ENCODE measurements at places on chromosomes 4 and X.
A peak's percentile ranks its signal among the peaks of the same experiment; 100 is the strongest.

DNA sequence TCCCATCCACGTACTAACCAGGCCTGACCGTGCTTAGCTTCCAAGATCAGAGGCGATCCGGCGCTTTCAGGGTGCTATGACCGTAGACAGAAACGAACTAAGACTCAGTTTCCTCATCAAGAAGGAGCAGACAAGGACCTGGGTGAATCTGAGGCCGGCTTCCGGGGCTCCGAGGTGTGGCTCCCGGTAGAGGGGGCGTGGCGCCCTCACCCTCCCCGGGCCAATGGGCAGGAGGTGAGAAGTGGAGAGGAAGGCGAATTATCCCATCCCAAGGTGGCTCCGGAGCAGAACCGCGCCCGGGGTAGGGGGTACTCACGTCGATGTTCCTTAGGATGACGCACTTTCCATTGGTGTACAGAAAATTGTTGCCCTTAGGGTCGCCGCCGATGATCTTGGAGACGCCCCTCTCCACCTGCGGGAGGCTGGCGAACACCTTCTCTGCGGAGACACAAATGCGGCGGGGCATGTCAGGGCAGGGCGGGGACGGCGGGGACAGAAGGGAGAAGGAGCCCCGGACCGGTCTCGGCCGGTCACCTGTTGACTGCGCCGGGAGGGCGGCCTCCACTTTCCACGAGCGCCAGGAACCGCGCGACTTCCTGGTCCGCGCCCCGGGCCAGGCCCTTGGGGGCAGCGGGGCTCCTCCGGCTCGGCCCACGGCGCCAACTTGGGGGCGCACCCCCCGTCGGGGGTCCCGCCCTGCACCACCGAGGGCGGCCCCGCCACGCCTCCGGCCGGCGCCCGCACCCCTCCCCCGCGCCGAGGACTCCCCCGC lies 616 bp downstream of the WDR1 start:
- no peak for DNase-seq

DNA sequence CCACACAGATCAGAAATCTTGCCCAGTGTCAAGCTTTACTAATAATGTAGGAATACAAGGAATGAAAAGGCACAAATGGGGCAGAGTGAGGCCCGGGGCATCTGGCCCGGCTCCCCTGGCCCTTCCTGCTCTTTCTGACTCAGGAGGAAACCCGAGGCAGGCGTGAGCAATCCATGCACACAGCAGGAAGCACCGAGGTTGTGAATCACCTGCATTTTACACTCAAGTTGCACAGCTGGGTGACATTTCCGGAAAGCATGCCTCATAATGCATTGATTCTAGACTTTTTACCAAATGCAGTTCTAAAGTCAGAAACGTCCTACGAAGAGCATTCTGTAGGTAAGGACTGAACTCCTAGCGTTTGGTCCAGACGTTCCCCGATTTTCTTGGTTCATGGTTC lies 38.9 kb downstream of the PRIMPOL start:
- peak; percentile 89 for DNase-seq

DNA sequence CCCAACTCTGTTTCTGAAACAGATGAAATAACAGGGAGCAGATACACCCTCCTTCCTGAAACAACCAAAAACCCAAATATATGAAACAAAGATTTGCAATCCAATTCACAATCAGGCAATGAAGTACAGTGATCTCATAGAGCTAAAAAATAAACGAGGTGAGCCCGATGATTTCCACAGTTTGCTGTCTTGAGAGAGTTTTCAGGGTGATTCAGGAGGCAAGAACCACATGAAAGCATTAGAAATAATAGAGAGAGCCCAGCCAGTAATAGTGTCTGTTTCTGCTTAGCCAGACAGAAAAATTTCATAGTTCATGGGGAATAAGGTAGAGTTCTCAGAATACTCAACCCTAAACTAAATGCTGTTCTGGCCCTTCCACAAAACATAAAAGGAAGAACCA lies 296.2 kb downstream of the PDHA2 start:
- DNase-seq, result no peak

DNA sequence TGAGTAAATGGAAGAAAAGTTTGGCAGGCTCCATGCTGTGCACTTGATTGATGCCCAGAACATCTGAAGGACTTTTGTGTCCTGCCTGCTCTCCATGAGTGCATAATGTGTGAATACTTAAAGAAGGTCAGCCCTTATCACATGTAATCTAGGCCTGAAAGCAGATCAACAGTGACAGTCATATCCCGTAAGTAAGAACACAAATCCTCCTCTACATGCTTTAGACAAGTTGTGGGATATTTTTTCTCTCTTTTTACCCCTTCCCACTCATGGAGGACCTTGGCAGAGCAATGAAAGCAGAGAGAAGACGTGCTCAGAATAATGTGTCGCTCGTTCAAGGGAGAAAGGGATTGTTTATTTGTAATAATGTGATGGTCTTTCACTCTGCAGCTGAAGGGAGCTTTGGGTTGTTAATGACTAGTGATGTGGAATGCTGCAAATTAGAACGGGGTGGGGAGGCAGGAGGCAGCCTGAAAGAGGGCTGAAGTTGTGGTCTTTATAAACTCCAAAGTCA lies 286.6 kb downstream of the BMPR1B start:
- no peak for DNase-seq

DNA sequence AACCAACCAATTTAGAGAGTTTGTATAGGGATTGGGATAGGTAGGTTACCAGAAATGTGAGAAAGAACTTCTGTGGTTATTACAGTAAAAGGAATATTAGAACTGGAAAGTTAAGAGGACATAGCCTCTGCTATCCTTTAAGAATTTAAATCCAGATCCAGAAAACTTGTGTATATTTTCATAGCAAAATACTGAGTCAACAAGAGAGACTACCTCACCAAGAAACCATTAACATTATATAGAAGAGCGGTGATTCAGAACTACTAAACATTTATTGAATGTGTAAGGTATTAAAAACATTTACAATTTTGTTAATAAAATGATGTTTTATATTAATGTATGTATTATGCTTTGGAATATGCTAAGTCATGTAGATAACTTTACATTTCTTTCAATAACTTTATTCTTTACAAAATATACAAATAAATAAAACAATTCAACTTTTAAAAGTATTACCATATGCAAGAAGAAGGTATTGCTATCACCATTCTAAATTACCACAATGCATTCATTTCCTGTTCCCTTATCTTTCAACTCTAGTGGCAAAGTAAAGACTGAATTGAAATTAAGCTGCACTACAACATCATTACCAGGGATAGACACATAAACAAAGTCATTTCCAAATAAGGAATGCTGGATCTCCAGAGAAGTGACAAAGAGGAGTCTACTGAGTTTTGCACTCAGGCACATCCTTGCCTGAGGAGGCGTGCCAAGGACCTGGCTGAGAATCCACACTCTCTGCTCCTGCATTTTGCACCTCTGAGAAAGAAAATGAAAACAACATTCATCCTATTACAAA lies 6.1 kb upstream of the BDH2 start:
- no peak for DNase-seq

DNA sequence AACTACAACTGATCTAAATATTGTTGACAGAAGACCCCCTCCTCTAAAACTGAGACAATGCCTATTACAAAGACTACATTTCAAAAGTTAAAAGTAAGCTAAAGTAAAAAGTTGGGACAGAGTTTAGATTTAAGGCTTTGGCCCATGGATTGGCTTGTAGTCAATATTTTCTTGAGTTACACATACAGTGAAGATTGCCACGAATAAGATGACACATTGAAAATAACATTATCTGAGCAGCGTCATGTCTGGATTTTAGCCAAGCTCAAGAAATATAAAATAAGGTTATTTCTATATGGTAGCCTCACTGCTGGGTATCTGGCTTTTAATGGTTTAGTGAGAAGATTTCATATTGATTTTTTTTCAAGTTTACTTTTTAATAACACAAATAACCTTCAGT lies 266.2 kb upstream of the LDB2 start:
- DNase-seq, result no peak

GRCh38 chr4:4672402-4672801 lies 130.6 kb upstream of the STX18 start:
- DNase-seq, result no peak

GRCh38 chr4:126568652-126569570 lies 1063.8 kb upstream of the INTU start:
- no peak for DNase-seq

- DNase-seq, result peak; percentile 91
Observed at GRCh38 chr4:185219551-185220344, 10.3 kb downstream of the SNX25 start.

GRCh38 chr4:77052352-77052751 lies 23.4 kb downstream of the CCNI start:
- peak; percentile 84 for DNase-seq

GRCh38 chrX:148290041-148290440 lies 210.4 kb upstream of the AFF2 start:
- peak; percentile 0 for DNase-seq

GRCh38 chr4:129095811-129096454 lies at the start of gene C4orf33:
TSS of gene C4orf33 (plus strand) at chr4:129096152. CDS start at chr4:129102611, 6,459 bp downstream.
- peak; percentile 61 for DNase-seq

DNA sequence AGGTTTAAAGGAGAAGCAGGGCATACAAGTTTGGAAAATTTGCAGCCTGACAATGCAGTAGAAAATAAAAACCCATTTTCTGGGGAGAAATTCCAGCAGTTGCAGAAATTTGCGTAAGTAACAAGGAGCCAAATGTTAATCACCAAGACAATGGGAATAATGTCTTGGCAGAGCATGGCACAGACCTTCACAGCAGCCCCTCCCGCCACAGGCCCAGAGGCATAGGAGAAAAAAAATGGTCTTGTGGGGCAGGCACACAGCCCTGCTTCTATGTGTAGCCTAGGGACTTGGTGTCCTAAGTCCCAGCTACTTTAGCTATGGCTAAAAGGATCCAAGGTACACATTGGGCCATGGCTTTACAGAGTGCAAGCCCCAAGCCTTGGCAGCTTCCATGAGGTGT lies 65.7 kb downstream of the SPOCK3 start:
- no peak for DNase-seq

- DNase-seq, result no peak
Observed at GRCh38 chrX:11056322-11057176, 54.6 kb upstream of the HCCS start.

- DNase-seq, result peak; percentile 3
Observed at GRCh38 chrX:150664290-150664689, 28.9 kb upstream of the MTMR1 start.

- peak; percentile 25 for DNase-seq
Observed at GRCh38 chr4:166091912-166092510, 219.0 kb downstream of the TLL1 start.

GRCh38 chr4:139083607-139083955 lies 68.0 kb downstream of the NOCT start:
- DNase-seq, result peak; percentile 65

DNA sequence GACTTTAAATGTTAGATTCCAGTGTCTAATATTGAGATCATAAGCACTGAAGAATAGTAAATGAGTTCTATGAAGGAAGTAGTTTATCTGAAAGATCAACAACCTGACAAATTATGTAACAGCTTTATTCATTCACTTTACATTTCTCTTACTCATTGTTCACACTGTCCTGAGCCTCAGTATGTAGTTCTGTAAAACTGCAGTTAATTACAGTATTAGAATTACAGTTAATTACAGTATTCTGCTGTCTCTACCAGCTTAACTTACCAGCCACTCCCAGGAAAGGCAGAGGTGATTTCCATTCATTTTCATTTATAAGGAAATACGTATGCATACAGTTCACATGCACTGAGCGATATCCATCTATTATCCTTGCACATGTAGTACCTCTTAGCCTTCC lies 32.7 kb downstream of the NFKB1 start:
- DNase-seq, result no peak

DNA sequence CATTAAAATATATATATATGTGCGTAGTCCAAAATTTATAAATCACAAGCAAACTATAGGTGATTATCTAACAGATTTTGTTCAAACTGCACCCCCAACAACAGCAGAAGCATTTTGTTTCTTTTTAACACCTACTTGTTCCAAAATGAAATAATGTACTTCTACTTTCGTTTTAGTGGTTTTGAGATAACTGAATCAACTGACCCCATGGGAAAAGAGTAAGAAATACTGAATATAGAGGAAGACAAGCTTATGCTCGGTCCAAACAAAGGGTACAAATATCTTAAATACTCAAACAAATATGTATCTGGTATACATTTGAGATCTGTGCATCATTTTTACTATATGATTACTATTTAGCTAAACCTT lies 22.4 kb downstream of the MAP7D3 start:
- DNase-seq, result no peak

- no peak for DNase-seq
Observed at GRCh38 chrX:51440365-51440764, 56.0 kb downstream of the NUDT11 start.

GRCh38 chrX:119495734-119496726 lies 27.8 kb downstream of the SLC25A5 start:
- no peak for DNase-seq

GRCh38 chrX:10769195-10769594 lies 148.8 kb upstream of the MID1 start:
- DNase-seq, result peak; percentile 54

- no peak for DNase-seq
Observed at GRCh38 chr4:80585542-80585941, 250.0 kb downstream of the CFAP299 start.

DNA sequence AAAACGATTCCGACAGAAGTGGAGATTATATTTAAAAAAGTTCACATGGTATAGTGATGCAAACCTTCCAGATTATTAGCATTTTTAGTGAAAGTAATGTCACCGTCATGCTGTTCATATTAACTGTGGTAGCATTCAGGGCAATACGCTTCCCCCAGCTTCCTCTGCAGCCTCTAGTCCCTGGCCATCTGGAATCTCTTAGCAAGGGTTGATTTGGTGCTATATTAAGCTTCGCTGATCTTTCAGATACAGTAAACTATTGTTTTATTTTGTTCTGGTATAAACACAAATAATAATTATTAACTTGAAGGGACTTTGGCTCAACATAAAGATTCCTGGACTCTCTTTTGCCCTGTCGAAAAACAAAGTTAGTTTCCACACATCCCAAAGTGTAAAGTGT lies 1080.5 kb upstream of the TENM3 start:
- peak; percentile 19 for DNase-seq

- DNase-seq, result peak; percentile 83
Observed at GRCh38 chr4:189202182-189202868, 738.3 kb upstream of the FRG1 start.

GRCh38 chr4:40307627-40308497 lies 27.3 kb upstream of the CHRNA9 start:
- DNase-seq, result no peak

DNA sequence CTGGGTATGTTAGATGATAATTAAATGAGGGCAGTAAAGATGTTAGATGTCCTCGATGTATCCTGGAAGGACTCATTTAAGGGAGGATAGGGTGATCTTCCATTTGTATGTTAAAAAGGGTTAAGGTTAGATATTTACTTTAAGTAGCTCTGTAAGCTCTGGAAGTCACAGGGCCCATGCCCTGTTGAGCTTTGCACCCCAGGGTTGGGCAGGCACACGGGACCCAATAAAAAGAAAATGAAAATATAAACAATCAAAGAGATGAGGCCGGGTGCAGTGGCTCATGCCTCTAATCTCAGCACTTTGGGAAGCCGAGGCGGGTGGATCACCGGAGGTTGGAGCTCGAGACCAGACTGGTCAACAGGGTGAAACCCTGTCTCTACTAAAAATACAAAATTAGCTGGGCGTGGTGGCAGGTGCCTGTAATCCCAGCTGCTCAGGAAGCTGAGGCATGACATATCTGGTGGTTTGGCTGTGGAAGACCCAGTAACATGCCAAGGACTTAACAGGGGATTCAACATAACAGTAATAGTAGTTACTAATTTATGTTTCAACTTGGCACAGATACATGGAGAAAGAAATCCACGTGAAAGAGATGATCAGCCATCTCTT lies 16.9 kb upstream of the PHEX start:
- DNase-seq, result no peak

Data from AG10803 (cell line).